ENCODE measurements at places on chromosomes 5 and 9. TPM values are rescaled to one million over a fixed set of nuclear protein-coding genes. Genes with fewer than 3 reads are reported as not detected.

DNA sequence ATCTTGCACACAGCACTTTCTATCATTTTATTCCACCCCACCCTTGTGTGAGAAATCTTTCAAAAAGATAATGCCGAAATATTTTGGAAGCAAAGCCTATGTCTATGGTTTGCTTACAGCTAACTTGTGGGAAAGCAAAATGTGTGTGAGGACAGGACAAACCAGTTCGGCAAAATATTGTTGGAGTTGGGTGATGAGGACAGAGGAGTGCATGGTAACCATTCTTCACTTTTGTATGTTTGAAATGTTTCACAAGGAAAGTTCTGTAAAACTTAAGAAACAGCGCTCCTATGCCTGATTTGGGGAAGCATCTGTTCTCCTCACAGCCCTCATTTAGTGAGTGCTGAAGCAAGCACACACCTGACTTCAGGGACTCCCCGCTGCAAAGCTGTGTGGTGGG is 62.0 kb upstream of the RNF130 start:
- no peak for DNase-seq

DNA sequence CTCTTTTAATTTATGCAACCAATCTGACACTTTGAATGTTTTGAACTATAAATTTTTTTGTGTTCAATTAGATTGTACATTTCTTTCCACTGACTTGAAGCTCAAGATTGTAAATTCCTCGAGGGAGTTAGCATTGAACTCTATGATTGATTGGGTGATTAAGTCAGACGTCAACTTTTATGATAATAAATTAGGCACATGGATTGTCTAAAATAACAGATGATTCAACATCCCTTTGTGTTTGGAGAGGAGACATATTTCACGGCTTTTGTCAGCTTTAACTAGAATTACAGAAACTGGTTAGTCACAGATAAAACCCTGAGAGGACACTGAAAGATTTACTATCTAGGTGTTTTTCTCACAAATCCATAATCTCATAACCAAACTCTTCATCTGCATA is 32.7 kb upstream of the TXNDC8 start:
- DNase-seq = no peak

GRCh38 chr9:23413541-23413940 is 412.5 kb downstream of the ELAVL2 start:
- no peak for DNase-seq

GRCh38 chr5:85000671-85001070 is 616.0 kb upstream of the EDIL3 start:
- no peak for DNase-seq

DNA sequence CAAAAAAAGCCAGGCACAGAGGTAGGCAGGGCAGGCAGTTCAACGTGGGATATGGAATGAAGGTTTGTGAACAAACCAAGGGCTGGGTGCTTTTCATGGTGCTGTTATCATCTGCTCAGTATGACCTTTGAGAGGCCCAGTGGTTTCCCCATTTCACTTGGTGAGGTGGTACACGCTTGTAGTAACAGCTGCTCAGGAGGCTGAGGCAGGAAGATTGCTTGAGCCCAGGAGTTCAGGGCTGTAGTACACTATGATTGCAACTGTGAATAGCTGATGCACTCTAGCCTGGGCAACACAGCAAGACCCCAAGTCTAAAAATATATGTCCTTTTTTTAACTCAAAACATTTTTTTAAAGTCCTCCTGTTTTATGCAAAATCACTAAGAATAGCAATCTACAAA is 174.8 kb downstream of the ENC1 start:
- DNase-seq = no peak

DNA sequence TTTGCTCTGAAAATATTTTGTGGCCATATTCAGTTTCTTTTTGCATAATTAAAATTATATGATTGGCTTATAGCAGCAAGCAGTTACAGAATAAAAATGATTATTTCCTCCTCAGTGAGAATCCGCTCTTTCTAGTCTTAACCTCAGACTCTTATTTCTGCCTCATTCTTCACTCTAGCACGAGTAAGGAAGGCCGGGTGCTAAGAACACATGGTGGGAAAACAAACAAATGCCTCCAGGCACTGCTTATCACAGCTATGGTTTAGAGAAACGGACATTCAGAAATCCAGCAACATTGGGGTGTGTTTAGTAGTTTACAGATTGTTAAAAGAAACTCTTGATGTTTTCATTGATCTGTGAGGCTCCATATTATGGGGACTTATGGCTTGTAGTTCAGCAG is 168.7 kb downstream of the KDM4C start:
- DNase-seq = no peak

DELE1 gene
- total RNA-seq = 51.5 TPM

C9orf50 gene
- total RNA-seq = not detected

PCDHGB5 gene
- total RNA-seq = 0.12 TPM

IL17B gene
- not detected for total RNA-seq
